ENCODE measurements at places on chromosomes 6 and 20.

GRCh38 chr6:135210632-135211305, 29.7 kb downstream of the MYB start:
- DNase-seq, result no peak

- DNase-seq, result no peak
Measured at GRCh38 chr20:58621906-58622548, 29.1 kb upstream of the STX16 start.

DNA sequence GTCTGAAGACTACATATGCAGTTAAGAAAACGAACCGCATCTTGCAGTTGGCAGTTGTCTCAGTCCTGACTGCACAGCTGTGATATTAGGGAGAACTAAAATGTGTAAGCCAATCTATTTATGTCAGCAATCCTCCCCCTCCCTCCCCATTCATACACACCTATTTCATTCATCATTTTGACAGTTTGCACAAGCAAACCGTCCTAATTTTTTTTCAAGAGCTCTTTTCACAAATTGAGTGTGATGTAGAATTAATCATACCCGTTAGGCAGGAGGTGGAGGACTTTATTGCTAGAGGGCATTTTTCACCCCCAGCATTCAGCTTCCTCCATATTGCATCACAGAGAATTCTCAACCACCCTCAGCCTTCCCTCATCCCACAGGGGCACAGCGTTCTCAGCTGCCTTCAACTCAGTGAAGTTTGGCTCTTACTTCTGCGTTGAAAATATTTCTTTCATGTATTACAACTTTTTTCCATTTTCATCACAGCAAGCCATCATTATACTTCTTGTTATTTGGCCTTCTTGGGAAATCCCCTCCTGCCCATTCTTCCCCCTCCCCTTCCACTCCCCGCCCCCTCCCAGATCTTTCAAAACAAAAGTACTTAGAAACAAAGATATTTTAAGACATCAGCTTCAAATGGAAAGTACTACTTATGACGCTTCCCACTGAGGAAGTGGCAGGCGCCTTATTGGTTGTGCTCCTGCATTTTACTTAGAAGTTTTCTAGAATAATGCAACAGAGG, 37.5 kb downstream of the NOX3 start:
- DNase-seq, result peak; percentile 59

GRCh38 chr6:135826236-135826804, 25.2 kb upstream of the PDE7B start:
- no peak for DNase-seq

- no peak for DNase-seq
Measured at GRCh38 chr6:37262446-37263026, 4.6 kb upstream of the TMEM217 start.

All from GM12864 (cell line).